ENCODE measurements at places on chromosomes 16 and 17.
A peak's percentile ranks its signal among the peaks of the same experiment; 100 is the strongest.

GRCh38 chr16:10787304-10787703, 31.3 kb downstream of the TVP23A start:
- DNase-seq, result no peak

DNA sequence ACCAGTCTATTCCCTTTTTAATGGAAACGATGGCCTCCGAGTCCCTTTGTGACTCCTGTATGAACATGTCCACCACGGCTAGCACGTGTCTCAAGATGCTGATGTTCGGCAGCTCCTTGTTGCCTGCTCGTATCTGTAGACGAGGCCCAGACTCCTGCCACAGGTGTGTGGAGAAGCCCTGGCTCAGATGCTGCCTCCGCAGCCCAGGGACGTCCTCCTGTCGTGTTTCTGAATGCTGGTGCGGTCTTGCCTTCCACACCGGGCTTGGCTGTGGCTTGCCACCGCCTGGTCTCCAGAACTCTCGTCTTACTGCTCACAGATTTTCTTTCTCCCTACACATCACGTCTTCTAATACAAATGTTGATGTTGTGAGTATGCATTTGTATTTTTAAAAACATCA, 17.0 kb downstream of the FOXF1 start:
- no peak for DNase-seq

- DNase-seq, result peak; percentile 49
Observed at GRCh38 chr17:58326609-58327362, 1.8 kb downstream of the TSPOAP1 start.

DNA sequence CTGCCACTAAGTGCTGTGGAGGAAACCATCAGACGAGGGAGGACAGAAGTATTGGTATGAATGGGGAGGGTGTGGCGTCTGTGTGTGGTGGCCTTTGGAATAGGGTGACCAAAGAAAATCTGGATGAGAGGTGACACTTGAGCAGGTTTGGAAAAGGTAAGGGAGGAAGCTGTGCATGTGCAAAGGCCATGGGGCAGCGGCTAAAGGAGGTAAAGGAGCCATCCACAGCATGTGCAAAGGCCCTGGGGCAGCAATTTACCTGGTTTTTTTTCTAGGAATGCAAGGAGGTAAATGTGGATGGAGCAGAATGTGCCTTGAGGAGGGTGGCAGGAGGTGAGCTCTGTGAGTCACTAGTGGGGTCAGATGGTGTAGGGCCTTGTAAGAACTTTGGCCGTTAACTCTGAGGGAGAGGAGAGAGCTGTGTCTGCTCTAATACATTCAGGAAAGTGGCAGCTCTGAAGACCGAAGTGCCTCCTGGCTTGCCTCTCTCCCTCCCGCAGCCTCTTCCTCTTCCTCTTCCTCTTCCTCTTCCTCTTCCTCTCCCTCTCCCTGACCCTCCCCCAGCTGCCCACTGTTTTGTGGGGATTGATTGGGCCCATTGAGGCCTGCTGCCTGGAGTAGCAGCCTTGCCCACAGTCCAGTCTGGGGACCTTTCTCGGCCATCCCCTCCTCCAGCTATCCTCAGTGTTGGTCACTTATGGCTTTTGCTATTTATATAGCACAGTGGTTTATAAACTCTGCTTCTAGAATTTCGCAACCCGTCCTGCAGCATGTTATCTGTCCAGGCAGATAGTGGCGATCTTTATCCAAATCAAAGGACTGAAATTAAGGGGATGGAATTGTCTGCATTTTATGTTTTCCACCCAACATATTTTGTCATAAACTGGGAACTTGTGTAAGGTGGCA, 38.7 kb downstream of the CMIP start:
- DNase-seq, result no peak

DNA sequence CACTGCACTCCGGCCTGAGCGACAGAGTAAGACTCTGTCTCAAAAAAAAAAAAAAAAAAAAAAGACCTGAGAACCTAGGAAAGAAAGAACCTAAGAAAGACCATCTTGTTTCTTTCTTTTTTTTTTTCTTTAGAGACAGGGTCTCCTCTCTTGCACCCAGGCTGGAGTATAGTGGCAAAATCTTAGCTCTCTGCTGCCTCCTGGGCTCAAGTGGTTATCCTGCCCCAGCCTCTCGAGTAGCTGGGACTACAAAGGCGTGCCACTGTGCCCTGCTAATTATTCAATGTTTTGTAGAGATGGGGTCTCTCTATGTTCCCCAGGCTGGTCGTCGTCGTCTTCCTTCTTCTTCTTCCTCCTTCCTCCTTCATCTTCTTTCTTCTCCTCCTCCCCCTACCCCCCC, 7.8 kb upstream of the BIRC5 start:
- no peak for DNase-seq

DNA sequence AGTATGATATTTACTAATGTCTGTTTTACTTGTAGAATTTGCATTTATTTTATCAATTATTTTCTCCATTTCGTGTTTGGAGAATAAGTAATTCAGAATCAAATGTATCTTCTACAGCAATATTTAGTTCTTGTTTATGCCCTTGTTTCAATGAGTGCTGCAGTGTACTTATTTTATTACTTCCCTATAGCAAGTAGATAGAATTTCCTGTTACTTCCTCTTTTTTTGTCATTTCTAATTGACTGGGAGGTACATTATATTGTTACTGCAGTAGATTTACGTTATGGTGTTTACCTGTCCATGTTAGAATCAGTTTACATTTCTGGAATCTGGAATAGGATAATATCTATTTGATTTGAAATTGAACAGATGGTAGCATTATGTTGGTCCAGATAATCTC, 71.2 kb downstream of the OMG start:
- no peak for DNase-seq

- DNase-seq, result no peak
Observed at GRCh38 chr16:87784812-87785211, 19.0 kb upstream of the KLHDC4 start.

All from activated CD4-positive, alpha-beta T cell treated with anti-CD3 and anti-CD28 coated beads, Interleukin-2, amount 50 U/mL, for 16 hours (primary cell).